ENCODE measurements at places on chromosomes 2 and 18.
A peak's percentile ranks its signal among the peaks of the same experiment; 100 is the strongest.

GRCh38 chr2:201973305-201973928 lies 60.2 kb upstream of the FZD7 start:
- no peak for DNase-seq

GRCh38 chr2:65778137-65778536 lies 345.7 kb upstream of the SPRED2 start:
- DNase-seq = no peak

DNA sequence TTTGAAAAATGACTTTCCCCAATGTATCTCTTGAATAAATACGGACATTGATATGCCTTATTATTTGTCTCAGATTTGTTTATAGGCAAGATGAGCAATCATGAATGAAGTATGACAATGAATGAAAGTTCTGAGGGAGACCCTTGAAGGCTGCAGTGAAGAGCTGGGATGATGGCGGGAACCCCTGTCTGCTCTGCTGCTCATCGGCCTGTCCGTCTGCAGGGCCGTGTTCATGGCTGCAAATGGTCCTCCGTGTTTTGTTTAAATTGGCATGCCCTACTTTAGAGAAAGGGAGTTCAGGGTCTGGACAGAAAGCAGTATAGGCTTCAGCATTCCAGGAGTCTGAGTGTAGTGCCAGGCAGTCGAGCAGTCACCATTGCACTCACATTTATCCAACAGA lies 1.2 kb upstream of the HS1BP3 start:
- DNase-seq = no peak

- no peak for DNase-seq
These were observed 95.7 kb downstream of the GALNT13 start for GRCh38 chr2:153967248-153967973.

DNA sequence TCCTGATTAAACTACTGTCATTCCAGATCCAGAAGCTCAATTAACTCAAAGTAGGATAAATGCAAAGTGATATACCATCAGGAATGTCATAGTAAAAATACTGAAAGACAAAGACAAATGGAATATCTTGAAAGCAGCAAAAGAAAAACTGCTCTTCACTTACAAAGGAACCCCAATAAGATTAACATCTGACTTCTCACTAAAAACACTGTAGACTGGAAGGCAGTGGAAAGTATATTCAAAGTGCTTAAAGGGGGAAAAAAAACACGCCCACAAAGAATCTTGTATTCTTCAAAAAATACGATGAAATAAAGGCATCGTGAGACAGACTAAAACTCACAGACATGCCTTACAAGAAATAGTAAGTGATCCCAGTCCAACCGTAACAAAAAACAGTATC lies 195.7 kb downstream of the DOK6 start:
- DNase-seq = no peak

GRCh38 chr2:217289907-217290280 lies 430.0 kb upstream of the TNP1 start:
- DNase-seq = peak; percentile 51

DNA sequence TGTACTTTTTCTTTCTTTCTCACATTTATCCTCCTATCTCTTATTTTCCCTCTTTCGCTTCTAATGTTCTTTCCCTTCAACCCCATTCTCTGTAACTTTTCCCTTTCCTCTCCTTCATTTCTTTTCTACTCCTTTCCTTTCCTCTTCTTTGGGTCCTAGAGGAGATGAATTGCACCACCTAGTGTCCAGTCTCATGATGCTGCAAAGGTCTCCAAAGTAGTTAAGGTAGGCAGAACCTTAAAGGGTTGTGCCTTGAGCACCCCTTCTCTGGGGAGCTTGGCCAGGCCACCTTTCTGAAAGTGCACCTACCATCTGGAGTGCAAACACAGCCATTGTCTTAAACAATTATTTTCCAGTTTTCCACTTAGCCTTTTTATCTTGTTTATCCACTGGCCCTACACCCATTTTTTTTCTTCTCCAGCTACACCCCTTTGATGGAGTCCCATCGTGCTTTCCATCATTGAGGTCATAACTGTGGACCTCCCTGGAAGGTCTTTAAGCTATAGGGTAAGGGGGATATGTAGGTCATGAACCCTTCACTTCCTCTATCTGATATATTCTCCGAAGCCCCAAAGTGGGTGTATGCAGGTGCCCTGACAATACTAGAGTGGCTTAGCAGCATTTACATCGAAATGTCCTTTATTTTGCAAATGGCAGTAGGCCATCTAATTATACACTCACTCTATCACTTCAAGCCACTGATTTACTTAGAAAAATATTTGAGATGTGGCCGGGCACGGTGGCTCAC lies 155.9 kb downstream of the ESCO1 start:
- peak; percentile 48 for DNase-seq

DNA sequence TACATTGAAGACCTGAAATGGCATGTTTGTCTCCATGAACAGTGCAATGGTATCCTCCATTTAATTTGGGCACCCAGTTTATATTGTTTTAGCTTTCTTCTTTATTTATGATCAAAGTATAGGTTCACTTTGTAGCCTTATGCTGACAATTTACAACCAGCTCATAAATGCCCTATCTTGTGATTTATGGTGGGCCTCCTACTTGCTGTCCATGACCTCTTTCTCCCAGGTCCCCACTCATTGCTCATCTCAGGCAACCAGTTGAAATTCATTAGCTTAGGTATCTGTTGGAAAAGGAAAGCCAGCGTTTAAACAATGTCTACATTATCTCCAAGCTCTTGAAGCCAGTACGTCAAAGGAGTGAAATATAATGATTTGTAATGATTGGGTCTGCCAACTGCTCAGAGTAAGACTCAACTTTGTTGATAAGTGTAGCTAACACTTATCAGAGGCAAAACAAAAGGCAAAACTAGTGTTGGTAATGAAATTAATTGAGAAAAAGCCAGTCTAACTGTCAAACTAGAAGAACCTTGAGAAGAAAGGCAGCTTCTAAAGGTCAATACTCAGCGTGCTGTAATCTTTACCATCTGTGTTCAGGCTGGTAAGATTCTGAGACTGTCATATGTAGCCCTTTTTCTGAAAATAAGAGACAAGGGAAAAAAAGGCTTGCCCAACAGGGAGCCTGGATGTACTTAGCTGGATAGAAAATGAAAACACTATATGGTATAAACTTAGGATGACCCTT lies 695.9 kb downstream of the EPHA4 start:
- DNase-seq = no peak

GRCh38 chr2:15884790-15885189 lies 55.6 kb upstream of the MYCN start:
- no peak for DNase-seq

DNA sequence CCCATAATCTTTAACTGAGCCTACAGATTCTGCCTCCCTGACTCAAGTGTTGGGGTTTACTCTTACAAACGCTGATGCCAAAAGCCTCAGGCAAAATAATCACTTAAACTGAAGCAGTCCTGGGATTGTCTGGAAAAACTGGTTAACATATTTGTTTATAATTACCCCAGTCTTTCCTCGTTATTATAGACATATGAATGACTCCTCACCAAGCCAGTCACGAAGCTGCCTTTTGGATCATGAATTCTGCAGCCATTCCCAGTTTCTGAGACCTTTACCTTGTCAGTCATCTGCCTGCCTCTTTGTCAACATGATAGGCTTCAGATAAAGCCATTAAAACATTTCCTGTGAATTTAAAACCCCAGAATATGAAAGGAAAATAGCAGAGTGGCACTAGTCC lies 46.4 kb downstream of the MREG start:
- peak; percentile 63 for DNase-seq

DNA sequence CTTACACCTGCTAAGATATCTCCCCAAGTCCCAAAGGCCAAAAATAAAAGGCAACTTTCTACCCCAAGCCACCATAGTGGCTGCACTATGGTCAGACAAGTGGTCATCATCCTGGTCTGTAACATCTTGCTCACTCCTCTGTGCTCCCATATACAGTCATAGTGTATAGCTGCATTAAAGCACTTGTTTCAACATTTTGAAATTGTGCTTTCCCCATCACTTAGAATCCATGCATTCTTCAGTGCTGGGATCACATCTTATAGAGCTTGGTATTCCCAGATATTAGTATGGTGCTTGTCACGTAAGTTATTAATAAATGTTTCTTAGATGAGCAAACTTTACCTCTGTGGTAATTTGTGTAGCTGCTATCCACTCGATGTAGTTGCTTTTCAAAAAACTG lies 40.4 kb upstream of the CDC42EP3 start:
- peak; percentile 67 for DNase-seq

- DNase-seq = no peak
These were observed 301.9 kb upstream of the DSEL start for GRCh38 chr18:67818432-67818831.

DNA sequence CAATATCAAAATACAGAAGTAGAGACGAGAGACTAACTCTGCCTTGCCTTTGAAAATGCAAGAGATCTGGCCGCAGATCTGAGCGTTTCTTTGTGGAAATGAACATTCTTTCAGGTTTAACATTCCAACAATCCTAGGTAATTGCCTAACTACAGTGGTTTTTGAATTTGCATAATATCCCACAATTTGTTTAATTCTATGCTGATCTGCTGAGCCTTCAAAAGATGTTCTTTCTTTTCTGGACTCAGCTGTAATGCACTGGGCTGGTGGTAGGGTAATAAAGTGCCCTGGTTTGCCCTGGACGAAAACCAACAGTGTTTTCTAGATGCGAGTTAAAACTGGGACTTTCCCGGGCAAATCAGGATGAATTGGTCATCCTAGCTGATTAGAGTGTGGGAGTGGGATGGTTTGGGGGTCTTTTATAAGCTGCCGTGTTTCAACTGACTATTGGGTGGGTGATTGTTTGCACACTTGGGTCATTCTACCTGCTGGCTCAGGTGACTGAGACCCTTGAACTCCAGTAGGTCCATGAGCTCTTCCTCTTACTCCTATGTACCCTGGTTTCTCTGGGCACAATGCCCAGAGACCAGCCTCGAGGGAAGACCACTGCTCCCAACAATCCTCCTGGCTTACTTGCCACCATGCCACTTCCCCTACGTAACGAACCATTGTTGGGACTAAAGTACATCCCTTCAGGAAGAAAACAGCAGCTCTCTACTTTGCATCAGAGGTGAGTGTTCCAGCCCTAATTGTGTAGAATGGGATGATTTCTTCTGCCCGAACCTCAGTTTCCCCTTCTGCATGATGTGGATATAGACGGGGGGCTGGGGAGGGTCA lies 3.4 kb upstream of the PAX8 start:
- DNase-seq = no peak

GRCh38 chr2:181203412-181203811 lies 223.0 kb downstream of the UBE2E3 start:
- DNase-seq = peak; percentile 86

- no peak for DNase-seq
These were observed 9.0 kb downstream of the BZW1 start for GRCh38 chr2:200820573-200821234.

- DNase-seq = no peak
These were observed 184.8 kb upstream of the SOX11 start for GRCh38 chr2:5507367-5507766.

DNA sequence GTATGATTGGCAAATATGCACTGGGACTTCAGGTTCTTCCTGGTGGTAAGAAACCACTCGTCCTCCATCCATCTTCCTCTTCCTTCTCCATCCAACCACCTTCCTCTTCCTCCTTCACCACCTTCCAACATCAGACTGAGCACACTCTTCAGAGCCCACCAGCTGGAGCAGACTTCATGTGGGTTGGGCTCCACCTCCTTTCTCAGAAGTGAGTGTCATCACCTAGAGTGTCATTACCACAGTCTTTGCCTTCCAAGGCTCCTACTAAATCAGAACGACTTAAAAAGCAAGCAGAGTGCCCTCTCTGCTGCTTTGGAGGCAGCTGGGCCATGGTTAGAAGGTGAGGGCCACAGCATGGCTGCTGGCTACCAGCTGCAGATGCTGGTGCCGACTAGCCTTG lies 171.6 kb downstream of the SH3RF3 start:
- DNase-seq = no peak

GRCh38 chr2:35501076-35501475 lies 854.5 kb upstream of the CRIM1 start:
- no peak for DNase-seq

GRCh38 chr2:204022550-204022949 lies 86.0 kb downstream of the ICOS start:
- DNase-seq = no peak

DNA sequence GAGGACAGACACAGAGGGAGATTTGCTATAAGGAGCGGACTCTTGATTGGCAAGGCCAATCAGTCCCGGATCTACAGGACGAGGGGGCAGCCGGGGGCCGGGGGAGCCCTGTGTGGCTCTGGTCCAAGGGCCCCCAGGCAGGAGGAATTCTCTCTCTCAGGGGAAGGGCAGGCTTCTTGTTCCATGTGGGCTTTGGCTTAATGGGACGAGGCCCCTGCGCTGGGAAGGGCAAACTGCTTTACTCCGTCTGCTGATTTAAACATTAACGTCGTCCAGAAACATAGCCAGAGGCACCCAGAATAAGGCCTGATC lies 75.9 kb downstream of the TMEM18 start:
- no peak for DNase-seq

- no peak for DNase-seq
These were observed 3.7 kb downstream of the FTCDNL1 start for GRCh38 chr2:199847181-199847864.

- DNase-seq = no peak
These were observed 940.2 kb upstream of the FANCL start for GRCh38 chr2:59181347-59181746.

DNA sequence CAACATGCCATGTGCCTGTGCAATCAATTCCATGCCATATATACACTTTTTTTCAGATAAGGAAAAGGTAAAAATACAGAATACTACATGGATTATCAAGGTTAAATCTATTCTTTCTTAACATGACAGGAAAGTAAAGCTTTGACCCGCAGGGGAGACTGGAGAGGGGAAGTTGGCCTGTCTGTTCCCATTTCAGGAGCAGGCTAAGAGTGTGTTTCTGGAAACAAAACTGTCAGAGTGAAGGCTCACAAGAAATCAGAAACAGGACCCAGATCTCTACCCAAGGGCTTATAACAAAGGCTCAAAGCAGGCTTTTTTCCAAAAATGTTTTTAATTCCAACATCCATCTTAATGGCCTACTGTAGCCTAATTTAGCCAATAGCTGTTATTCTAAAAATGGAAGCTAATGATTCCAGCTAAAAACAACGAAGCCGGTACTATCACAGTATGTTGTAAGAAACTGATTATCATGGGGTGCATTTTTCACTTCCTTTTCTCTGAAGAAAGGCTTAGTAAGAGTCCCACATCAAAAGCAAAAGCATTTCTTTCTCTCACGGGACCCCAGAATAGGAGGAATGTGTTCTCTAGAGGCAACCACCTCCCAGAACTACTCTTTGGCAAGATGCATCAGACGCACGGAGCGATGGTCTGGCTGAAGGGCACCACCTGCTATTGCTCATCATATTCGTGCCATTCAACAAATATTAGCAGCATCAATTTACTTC lies 41.4 kb downstream of the FECH start:
- DNase-seq = no peak

DNA sequence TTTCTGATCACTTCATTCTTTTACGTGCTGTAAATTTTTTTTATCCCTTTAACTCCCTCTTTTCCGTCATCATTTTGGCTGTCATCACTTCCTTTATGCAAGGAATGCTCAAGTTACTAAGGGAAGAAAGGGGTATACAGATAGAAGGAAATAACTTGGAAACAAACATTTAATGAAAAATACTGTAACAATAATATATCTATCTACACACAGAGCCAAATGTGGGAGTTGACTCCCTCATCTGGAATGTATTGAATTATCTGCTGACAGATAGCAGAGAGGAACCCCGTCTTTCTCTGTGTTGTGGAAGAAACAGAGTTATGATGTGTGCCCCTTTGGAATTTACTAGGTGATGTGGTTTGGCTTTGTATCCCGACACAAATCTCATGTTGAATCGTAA lies 182.5 kb upstream of the NXPH2 start:
- DNase-seq = no peak
